Keratinocyte (primary cell): ENCODE measurements at places on chromosomes 6 and 20.

DNA sequence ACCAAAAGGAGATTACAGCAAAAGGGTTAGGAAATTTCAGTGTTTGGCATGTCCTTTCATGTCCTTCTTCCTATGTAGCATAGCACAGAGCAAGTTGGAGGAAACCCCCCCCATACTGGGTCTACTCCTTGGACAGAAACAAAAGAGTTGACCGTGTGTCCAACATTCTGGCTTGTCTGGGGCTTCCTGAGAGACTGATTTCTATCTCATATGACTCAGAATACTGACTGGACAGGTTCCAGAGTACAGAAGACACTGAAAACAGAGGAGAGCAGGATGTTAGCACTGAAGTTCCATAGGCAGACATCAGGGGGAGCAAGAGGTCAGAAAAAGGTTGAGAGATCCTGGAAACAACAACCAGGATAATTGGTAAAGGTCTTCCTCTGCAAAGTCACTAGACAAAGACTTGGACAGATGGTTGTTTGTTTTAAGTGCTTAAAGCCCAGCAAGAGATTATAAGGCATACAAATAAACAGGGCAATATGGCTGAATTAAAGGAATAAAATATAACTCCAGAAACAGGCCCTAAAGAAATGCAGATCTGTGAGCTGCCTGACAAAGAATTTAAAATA is 48.4 kb downstream of the USP49 start:
- DNase-seq, result peak; percentile 76
- peak overlapping the region; percentile 3 for H3K4me3 ChIP-seq
- no peaks in the 10 kb centered on the region for H3K36me3 ChIP-seq
- no peaks in the 10 kb centered on the region for H3K27me3 ChIP-seq
- H3K4me1 ChIP-seq, result peaks cover 16% of the 10 kb centered on the region

GRCh38 chr6:147207351-147207750 is 3.1 kb downstream of the STXBP5 start:
- peak overlapping the region; percentile 81 for H3K27ac ChIP-seq
- peaks cover 6% of the 10 kb centered on the region for H3K36me3 ChIP-seq
- peak overlapping the region; percentile 26 for H3K4me3 ChIP-seq
- no peak for DNase-seq
- H3K27me3 ChIP-seq, result no peaks in the 10 kb centered on the region
- peaks cover 10% of the 10 kb centered on the region for H3K4me1 ChIP-seq

DNA sequence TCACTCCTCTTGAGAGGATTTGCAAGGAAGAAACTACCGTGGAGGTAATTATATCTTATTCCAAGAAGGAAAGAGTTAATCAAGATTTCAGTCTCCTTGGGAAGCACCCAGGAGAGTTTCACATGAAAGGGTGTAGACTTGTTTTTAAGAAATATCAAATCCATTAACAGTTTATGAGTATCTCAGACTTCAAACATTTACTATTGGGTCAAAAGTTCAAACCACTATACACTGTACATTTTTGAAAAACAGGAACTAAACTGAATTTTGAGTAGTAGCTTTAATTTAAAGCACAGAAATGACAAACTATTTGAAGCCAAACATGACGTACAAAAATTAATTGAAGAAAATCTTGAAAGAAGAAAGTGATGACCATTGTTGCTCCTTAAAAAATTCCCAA is 164.0 kb downstream of the FOXC1 start:
- H3K27me3 ChIP-seq, result no peaks in the 10 kb centered on the region
- no peak overlapping the region for H3K4me3 ChIP-seq
- no peak for DNase-seq
- H3K27ac ChIP-seq, result no peak overlapping the region
- H3K4me1 ChIP-seq, result peaks cover 17% of the 10 kb centered on the region

GRCh38 chr6:47535316-47536225 is 58.0 kb downstream of the CD2AP start:
- no peaks in the 10 kb centered on the region for H3K27me3 ChIP-seq
- H3K4me3 ChIP-seq, result no peak overlapping the region

DNA sequence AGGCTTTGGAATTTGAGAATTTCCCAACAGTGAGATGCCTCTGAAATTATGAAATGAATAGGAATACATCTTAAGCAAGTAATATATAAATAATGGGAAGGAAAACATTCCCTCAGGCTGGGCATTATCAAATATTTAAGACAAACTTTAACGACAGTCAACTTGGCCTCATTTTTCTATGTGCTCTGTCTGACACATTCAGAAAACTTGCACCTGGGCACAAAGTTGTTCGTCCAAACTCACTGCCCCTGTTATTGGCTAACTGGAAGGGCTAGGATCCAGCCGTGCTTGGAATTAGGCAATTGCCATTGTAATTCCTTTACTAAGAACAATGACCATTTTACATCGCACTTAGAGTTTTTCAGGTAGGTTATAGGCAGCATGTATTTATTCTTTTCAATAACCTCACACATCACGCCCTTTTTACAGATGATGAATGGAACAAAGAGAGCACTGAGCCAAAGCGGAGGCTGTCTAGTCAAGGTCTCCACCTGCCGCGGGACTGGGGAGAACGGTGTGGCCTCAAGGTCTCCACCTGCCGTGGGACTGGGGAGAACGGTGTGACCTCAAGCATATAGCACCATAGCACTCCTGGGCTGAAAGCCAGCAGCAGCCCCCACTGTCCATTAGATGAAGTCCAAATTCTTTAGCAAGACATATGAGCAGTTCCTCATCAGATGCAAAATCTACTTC is 40.7 kb upstream of the FOXQ1 start:
- H3K27ac ChIP-seq, result no peak overlapping the region
- no peaks in the 10 kb centered on the region for H3K36me3 ChIP-seq
- no peak for DNase-seq
- no peaks in the 10 kb centered on the region for H3K4me1 ChIP-seq
- H3K4me3 ChIP-seq, result no peak overlapping the region

- H3K4me1 ChIP-seq, result peaks cover 38% of the 10 kb centered on the region
- DNase-seq, result peak; percentile 80
- H3K27ac ChIP-seq, result peak overlapping the region; percentile 65
- H3K27me3 ChIP-seq, result no peaks in the 10 kb centered on the region
- peak overlapping the region; percentile 8 for H3K4me3 ChIP-seq
Measured at GRCh38 chr20:19784511-19785172, 26.6 kb downstream of the RIN2 start.

- H3K4me3 ChIP-seq, result no peak overlapping the region
- H3K4me1 ChIP-seq, result peaks cover 32% of the 10 kb centered on the region
- H3K36me3 ChIP-seq, result no peaks in the 10 kb centered on the region
- H3K27me3 ChIP-seq, result no peaks in the 10 kb centered on the region
- no peak overlapping the region for H3K27ac ChIP-seq
Measured at GRCh38 chr6:148854992-148855391, 108.2 kb downstream of the UST start.

DNA sequence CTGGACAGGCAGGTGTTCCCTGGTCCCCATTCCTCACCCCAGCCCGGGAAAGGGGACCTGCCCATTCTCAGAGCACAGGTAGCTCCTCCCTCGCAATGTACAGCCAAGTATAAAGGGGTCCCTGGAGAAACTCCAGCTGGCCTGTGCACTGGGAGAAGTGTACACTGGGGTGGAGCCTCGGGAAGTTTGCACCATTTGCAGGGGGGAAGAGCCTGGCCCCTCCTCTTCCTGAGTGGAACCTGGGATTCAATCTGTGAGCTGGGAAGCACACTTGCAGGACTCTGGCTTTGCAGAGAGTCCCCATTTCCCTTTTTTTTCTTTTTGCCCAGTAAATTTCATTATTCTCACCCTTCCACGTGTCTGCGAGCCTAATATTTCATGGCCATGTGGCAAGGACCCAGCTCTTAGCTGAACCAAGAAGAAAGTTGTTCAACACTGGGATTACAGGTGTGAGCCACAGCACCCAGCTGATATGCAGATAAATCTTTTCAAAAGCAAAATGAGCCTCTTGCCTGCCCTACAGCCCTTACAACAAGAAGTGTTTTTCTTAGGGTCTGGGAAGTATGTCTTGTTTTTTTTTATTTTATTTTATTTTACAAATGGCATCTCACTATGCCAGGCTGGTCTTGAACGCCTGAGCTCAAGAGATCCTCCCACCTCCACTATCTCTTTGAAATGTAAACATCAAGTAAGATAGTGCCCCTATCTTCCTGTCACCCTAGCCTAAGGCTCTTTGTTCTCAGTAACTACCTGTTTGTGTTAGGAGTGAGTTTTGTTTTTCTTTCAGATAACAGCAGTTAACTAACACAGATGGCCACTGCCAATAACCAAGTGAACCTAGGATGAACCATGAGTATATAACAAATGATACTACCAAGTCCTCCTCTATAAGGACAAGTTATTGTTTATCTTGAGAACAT is 9.3 kb upstream of the RNGTT start:
- no peak overlapping the region for H3K27ac ChIP-seq
- no peak overlapping the region for H3K4me3 ChIP-seq
- H3K4me1 ChIP-seq, result no peaks in the 10 kb centered on the region

- H3K27me3 ChIP-seq, result no peaks in the 10 kb centered on the region
- DNase-seq, result no peak
- no peak overlapping the region for H3K4me3 ChIP-seq
- H3K27ac ChIP-seq, result no peak overlapping the region
Measured at GRCh38 chr6:87391334-87391733, 16.4 kb upstream of the CFAP206 start.

DNA sequence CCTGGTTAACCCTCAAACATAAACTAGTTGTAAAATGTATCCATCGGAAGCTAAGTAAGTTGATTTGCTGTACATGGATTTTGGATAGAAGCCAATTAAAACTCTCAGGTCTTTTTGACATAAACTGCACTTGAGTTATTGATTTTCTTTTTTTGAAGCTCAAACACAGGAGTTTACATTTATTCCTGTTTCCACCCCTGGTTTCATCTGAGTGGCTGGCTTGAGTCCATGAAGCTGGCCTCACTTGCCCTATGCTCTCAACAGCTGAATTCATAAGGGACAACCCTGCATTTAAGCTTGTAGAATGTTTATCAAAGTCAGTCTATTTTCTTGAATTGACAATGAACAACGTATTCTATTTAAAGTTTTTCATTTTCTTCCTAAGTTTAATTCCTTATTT is 58.1 kb upstream of the PLEKHG1 start:
- H3K27ac ChIP-seq, result no peak overlapping the region
- DNase-seq, result no peak

DNA sequence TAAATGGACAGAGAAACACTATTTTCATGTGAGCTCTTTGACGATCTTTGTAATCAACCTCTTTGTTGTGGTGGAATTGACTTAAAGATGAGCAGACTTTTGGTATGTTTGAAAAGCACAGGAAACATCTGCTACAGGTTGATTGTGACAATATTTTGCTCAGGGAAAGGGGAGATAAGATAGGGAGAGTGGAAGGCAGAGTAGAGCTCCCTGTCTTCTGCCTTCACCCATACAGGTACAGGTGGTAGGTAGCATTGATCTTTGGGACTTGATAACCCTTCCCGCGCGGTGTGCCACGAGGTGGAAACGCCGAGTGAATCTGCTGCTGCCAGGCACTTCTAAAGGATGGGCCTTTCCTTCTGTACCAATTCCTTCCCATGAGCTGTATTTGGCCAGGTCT is 183.6 kb downstream of the UTRN start:
- H3K36me3 ChIP-seq, result no peaks in the 10 kb centered on the region
- H3K27ac ChIP-seq, result no peak overlapping the region
- peaks cover 11% of the 10 kb centered on the region for H3K4me1 ChIP-seq
- H3K4me3 ChIP-seq, result no peak overlapping the region
- H3K27me3 ChIP-seq, result no peaks in the 10 kb centered on the region

DNA sequence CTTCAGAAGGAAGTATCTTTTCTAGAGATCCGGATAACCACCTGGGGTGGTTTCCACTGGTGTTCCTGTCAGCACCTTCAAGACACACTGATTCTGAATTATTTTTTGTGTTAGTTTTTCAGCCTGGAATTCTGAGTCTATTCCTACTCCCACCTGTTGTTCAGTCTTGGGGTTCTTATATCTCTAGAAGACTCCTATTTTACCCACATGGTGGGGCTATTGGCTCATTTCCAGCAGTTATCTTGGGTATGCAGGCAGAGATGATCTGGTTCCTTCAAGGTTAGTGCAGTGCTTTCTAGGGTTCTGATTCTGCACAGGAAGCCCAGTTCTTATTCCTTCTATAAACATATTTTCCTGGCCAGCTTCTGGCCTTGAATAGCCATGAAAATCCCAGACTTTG is 175.6 kb upstream of the PDE7B start:
- DNase-seq, result no peak
- H3K27me3 ChIP-seq, result no peaks in the 10 kb centered on the region
- no peak overlapping the region for H3K27ac ChIP-seq
- no peak overlapping the region for H3K4me3 ChIP-seq

DNA sequence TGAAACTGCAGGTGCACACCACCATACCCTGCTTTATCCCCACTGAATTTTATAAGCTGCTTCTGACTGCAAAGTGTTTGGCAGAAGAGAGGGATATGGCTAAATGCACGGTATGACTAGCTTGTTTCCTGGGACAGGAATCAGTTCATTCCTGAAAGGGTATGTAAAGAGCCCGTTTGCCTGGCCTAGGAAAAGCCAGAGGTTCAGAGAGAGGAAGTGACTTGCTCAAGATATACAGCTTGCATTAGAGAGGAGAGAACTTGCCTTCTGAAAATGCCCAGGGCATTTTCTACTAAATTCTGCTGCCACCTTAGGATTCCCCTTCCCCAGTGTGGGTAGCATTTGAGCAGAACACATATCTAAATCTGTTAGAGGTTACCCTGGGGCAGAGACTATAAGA is 683 bp upstream of the GCNT2 start:
- H3K27ac ChIP-seq, result peak overlapping the region; percentile 97
- no peaks in the 10 kb centered on the region for H3K27me3 ChIP-seq
- H3K4me3 ChIP-seq, result peak overlapping the region; percentile 38
- no peaks in the 10 kb centered on the region for H3K36me3 ChIP-seq
- H3K4me1 ChIP-seq, result peaks cover 37% of the 10 kb centered on the region

DNA sequence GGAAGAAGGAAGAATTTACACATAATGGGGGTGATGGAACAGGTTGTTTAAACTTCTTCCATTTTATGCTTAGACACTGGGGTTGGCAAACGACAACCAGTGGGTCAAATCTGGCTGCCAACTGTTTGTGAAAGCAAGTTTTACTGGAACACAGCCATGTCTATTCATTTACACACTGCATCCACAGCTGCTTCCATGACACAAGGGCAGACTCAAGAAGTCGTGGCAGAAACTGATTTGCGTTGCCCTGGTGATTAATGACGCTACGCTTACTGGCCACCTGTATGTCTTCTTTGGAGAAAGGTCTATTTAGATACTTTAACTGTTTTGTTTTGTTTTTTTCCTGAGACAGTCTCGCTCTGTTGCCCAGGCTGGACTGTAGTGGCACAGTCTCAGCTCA is 19.0 kb downstream of the CTCFL start:
- H3K27me3 ChIP-seq, result peaks cover 21% of the 10 kb centered on the region
- no peak overlapping the region for H3K4me3 ChIP-seq
- no peak overlapping the region for H3K27ac ChIP-seq
- no peak for DNase-seq
- H3K4me1 ChIP-seq, result no peaks in the 10 kb centered on the region
